ENCODE measurements at places on chromosomes 3 and 15. TPM values are rescaled to one million over a fixed set of nuclear protein-coding genes. Genes with fewer than 3 reads are reported as not detected.
A peak's percentile ranks its signal among the peaks of the same experiment; 100 is the strongest.

- no peak for DNase-seq
Measured at GRCh38 chr3:170680593-170680992, 94.7 kb upstream of the SLC7A14 start.

DNA sequence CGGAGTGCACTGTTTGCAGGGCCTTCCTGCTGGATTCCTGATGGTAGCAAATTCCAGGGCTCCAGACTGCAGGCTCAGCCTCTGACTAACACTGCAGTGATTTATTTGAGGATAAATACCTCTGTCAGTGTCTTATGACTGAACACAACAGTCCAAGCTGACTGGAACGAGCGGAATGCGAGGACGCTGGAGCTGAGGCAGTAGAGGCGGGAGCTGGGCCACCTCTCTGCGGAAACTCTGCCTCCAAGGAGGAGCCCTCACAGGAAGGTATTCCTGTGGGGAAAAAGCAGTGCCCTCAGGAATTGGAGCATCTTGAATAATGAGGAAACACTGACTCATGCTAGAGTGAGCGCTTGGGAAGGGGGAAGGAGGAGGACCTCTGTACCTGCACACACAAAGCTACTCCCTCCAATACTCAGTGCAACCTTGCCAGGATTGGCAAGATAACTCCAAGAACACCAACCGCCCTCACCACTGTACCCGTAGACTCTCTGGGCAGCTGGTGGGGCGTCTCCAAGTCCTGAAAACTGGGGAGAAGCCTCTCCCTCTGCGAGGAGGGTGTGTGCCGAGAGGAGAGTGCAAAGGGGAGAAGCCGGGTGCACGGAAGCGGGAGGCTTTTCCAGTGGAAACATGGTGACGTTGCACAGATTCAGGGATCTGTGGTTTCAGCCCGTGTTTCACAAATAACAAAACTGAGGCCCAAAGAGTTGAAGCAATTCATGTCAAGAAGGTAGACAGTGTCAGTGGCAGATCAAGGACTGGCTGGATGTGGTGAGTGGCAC is 43.0 kb downstream of the VGLL4 start:
- DNase-seq = peak; percentile 86

DNA sequence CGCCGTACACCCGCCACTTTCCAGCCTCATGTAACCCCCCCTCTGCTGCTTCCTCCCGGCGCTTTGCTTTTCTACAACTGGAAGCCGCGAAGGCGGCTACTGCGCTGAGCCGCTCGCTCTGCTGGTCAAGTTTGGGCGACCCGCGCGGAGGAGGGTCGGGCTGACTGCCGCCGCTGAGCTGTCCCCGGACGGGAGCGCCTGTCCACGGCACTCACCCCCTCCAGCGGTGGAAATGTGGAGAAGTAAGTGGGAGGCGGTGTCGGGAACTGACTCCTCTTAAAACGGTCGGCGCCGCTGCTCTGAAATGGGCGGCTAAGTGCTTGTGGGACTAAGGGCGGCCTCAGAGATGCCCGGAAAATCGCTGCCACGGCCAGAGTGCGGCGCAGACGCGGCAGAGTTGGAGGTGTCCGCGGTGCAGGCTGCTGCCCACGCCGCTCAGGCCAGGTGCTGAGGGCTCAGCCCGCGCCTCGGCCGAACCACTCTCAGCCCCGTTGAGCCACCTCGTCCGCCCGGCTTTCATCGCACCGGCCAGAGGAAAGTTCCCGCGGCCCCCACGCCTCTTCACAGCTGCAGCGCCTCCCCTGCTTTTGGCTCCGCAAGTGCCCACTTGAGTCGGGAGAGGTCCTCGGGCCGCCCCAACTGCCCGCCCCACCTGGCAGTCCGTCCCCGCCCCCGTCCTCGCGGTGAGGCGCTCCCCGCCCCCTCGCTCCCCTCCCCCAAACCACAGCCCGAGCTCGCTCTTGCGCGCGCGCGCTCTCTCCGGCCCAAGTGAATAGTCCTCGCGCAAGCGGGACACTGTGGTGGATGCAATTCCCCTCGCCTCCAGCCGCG is at the start of gene EPHA6:
EPHA6 (plus strand) TSS at position 775 of the 831 bp plus-strand sequence.
- peak; percentile 77 for DNase-seq

GRCh38 chr3:39460677-39461076 is 6.8 kb upstream of the MOBP start:
- DNase-seq = no peak

SECISBP2L gene
- 44.0 TPM for total RNA-seq

GRCh38 chr3:13073326-13074005 is at the start of gene IQSEC1:
IQSEC1 (minus strand) TSS chr3:13073429; CDS start chr3:13073014, 415 bp downstream.
- DNase-seq = peak; percentile 95

GRCh38 chr3:170043506-170043905 is 5.7 kb downstream of the GPR160 start:
- DNase-seq = no peak

GRCh38 chr15:29207027-29207757 is 62.4 kb downstream of the NSMCE3 start:
- DNase-seq = no peak

SPTBN5 gene
- total RNA-seq = not detected

- DNase-seq = no peak
Measured at GRCh38 chr3:105162448-105162847, 204.3 kb upstream of the ALCAM start.

DNA sequence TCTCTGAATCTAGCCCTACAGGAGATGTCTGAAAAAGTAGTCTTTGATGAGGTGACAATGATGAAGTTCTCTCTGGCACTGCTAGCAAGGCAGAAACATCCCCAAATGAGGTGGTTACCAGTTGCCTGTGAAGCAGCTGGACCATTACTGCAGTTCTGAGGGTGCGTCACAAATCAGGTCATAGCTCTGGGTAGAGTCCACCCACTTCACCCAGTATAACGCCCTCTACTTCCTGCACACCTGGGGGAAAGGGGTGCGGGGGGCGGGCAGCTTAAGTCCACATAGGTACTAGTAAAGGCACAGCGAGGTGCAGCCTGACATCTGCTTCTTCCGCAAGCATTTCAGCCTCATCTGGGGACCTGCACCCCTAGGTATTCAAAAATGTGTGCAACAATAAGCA is 13.4 kb upstream of the SATB1 start:
- DNase-seq = no peak

GRCh38 chr15:39131609-39132008 is 449.3 kb upstream of the THBS1 start:
- DNase-seq = no peak

DNA sequence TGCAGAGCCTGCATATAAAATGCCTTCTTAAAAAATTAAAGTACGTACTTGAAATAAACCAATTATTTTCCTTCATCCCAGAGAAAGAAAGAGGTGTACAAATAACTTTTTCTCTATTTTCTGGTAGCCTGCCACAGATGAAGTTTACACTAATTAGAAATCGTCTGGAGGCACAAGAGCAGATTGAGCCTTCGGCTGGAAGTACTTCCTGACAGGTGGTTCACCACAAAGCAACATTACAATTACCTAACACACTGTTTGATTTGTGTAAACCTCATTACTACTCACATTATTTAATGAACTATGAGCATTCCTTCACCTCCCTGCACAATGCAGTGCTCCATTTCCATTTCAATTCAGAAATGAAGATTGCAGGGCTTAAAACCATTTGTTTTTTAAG is 856.1 kb downstream of the SI start:
- no peak for DNase-seq

DNA sequence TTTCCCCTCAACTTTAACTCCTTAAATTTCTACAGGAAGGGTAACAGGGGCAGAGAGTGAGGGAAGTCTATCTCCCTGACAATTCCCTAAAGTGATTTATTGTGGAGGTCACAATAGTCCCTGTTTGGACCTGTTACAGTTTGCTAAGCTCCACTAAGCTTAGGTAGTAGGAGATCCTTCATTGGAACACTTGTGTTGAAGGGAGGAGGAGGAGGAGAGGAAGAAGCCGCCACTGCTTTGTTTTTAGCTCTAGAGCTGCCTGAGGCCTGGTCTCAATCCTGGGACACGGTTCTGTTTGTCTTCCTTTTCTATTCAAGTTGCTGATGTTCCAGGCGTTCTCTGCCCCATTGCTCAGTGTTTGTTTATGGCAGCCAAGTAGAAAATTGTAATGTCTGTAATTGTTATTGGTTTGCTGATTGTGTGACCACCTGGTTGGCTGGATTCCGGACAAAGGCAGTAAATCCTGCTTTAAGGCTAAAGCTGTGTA is 48.4 kb downstream of the HES1 start:
- peak; percentile 71 for DNase-seq

DNA sequence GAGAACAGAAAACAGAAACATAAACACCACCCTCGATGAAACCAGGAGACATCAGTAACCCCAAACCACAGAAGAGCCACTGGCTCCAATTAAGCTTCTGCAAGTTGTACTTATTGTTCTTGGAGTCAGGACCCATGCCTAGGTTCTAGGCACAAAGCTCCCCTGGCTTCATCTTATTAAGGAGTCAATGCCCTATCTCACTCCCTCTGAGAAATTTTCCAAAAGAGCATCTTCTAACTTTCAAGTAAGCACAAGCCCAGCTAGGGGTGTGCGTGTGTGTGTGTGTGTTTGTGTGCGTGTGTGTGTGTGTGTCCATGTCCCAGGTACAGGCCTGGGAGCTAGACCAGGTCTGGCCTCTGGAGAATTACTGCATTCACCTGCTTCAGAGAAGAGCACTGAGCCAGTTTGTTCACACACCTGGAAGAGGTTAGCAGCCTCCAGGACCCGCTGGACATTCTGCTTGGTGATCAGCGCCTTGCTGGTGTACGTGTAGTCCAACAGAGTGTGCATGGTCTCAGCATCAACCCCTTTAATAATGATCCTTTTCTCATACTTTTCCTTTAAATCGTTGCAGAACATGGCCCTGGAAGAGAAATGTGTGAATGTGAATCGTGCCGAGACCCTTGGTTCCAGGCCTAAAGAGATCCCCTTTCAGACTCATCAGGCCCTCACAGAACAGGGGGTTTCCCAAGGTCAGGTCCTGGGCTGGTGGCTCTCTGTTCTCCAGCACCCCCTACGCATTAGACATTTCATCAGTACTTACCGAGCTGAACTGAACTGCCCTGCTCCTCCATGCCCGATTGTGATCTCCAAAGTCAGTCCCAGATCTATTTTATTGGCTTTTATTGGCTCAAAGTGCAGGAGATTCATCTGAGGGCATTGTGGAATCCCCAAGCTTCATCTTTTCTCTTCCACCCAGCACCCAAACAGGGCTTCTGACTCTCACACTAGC is 27.8 kb downstream of the KLHL6 start:
- DNase-seq = no peak

LRRC2 gene
- not detected for total RNA-seq

GRCh38 chr3:132159145-132159544 is 124.3 kb upstream of the CPNE4 start:
- no peak for DNase-seq

FAM81A gene
- total RNA-seq = 0.41 TPM

ROPN1 gene
- not detected for total RNA-seq

SOX14 gene
- total RNA-seq = not detected

RTP1 gene
- 0.43 TPM for total RNA-seq

DNA sequence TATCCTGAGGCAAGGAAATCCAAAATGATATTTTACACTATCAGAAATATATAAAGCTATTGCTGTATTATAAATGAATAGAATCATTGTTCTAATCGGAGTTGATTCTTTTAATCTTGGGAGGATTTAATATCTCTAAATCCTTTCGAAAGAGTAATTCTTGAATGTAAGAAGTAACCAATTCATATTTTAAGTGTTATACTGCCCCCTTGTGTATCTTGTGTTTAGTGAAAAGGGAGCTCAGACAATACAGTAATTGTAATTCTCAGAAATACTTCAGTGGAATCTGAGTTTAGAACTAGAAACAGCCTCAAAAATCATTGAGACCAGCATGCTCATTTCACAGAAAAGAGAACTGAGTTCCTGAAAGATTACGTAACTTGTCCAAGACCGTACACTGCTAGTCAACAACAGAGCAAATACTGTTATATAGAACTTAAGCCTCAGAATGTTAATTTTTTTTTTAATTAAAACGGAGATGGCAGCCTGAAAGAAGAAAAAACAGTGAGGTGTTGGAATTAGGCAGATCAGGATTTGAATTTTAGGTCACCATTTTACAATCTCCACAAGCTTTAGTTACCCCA is 42.9 kb downstream of the PLCH1 start:
- peak; percentile 82 for DNase-seq

GRCh38 chr3:105853801-105854432 is 14.9 kb downstream of the CBLB start:
- no peak for DNase-seq

UBXN7 gene
- 68.7 TPM for total RNA-seq

DNA sequence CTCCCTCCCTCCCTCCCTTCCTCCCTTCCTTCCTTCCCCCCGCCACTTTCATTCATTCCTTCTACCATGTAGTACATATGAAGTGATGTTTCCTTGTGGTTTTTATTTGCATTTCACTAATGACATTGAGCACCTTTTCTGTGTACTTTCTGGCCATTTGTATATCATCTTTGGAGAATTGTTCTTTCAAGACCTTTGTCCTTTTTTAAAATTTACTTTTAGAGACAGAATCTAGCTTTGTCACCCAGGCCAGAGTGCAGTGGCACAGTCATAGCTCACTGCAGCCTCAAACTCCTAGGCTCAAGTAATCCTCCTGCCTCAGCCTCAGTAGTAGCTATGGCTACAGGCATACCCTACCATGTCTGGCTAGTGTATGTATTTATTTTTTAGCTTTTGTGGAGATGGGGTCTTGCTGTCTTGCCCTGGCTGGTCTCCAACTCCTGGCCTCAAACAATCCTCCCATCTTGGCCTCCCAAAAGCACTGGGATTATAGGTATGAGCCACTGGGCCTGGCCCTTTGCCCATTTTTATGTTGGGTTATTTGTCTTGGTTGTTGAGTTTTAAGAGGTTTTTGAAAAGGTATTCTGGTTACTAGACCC is 42.0 kb upstream of the CTDSPL2 start:
- DNase-seq = no peak

ANKRD63 gene
- not detected for total RNA-seq

DNA sequence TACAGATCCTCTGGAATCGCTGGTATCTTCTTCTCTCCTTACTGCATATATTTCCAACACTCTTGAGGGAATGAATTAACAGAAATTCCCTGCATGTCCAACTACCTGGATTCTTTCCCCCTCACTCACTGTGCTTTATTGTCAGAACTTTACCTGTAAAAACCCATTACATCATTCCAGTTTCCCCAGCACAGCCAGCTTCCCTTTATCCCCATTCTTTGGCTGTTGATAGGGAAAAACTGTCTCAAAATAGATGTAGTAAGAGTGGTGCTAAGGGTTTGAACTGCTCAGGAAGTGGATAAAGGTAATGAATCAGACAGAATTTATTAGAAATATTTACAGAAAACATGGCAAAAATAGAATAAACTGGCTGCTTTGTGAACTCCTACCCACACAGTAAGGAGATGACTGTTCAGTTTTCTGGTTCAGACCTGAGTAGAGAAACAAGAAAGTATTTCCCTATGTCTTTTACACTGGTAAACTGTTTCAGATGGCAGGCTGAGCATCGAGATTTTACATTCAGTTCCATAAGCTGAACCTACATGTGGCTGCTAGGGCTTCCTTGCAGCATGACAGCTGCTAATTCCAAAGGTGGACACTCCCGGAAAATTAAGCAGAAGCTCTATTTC is 188.4 kb downstream of the CPNE4 start:
- DNase-seq = no peak

SCAANT1 gene
- total RNA-seq = not detected
